BJ (cell line): ENCODE measurements at places on chromosomes 4 and X.

GRCh38 chr4:41661442-41662076 lies 87.0 kb downstream of the PHOX2B start:
- no peak for DNase-seq

GRCh38 chr4:113921089-113921794 lies 58.2 kb downstream of the ARSJ start:
- DNase-seq: no peak

GRCh38 chr4:185811509-185812364 lies at the start of gene SORBS2:
Gene SORBS2 (minus strand): TSS chr4:185812194. CDS start chr4:185690571, 121,623 bp downstream.
- no peak for DNase-seq

- DNase-seq: no peak
These were observed 88.2 kb upstream of the USP9X start for GRCh38 chrX:40996886-40997530.

GRCh38 chr4:184893801-184894571 lies 68.2 kb upstream of the ACSL1 start:
- no peak for DNase-seq

DNA sequence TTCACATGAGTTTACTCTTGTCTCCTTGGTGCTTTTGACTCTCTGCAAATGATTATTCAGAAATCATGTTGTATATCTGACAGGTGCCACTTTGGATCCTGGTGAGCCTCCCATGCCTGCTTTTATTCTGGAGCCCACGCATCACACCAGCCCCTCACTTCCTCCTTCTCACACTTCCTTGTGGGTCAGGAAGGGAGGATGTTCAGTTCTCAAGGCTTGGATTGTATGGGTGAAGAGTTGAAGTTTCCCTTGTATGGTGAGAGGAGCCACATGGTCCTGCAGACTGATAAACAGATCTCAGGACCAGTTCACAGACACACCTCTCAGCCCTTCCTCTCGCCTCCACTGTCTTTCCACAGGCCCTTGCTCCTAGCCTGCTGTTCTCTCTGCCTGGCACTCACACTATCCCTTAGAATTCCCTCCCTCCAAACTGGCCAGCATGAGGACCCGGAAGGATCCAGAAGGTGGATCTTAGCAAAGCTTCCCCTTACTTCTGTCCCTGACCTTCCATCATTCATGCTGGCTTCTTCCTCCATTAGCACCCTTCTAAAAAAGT lies 92.1 kb downstream of the STK32B start:
- DNase-seq: no peak

GRCh38 chr4:72971572-72971971 lies 97.9 kb downstream of the COX18 start:
- peak; percentile 70 for DNase-seq

- no peak for DNase-seq
These were observed 98.3 kb downstream of the FAM47B start for GRCh38 chrX:35040871-35041270.

GRCh38 chr4:133474501-133474900 lies 325.4 kb downstream of the PCDH10 start:
- no peak for DNase-seq

DNA sequence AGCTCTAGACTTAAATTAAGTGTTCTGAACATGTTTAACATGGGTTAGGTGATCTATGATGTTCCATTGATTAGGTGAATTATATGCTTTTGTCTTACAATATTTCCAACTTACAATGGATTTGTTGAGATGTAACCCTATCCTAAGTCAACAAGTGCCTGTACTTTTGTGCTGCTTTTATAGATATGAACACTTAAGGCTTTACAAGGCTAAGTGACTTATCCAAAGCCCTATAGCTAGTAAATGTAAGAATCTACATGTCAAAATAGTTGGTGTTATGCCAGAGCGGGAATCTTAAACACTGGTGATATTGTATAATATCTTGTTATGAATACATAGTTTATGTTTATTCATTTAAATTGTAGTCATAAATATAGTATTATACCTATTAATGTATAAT lies 1629.1 kb upstream of the IGFBP7 start:
- DNase-seq: no peak

- DNase-seq: no peak
These were observed 440.3 kb downstream of the ZIC3 start for GRCh38 chrX:138006180-138006579.

- no peak for DNase-seq
These were observed 6.7 kb downstream of the NRK start for GRCh38 chrX:105829011-105829410.

- DNase-seq: no peak
These were observed 3.5 kb downstream of the EPGN start for GRCh38 chr4:74311696-74312313.

DNA sequence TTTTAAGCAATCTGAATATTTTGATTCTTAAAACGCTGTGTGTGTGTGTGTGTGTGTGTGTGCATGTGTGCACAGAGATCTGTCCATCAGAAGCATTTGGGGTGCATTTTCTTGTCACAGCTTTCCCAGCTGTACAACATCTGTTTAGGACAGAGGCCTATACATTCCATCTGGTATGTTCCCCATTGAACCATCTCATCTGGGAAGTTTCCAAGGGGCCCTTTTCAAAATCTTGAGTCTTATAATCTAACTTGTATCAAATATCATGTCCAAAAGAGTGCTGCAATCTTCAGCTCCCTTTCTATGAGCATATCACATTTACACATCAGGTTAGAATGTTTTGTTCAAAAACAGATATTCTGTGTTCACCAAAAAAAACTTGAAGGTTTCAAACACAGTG lies 16.5 kb upstream of the MID1 start:
- no peak for DNase-seq

- no peak for DNase-seq
These were observed 42.7 kb downstream of the TMEM150C start for GRCh38 chr4:82519072-82519471.

- no peak for DNase-seq
These were observed 161.9 kb upstream of the GPRIN3 start for GRCh38 chr4:89469516-89469915.

DNA sequence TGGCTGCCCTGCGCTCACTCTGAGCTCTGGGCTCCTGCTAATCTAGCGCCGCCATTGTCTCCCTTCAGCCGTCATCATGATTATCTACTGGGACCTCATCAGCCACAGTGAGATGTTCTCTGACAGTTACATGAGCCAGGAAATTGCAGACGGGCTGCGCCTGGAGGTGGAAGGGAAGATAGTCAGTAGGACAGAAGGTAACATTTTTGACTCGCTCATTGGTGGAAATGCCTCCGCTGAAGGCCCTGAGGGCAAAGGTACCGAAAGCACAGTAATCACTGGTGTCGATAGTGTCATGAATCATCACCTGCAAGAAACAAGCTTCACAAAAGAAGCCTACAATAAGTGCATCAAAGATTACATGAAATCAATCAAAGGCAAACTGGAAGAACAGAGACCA lies 21.8 kb upstream of the PIN4 start:
- no peak for DNase-seq

GRCh38 chr4:617644-618641 lies 7.4 kb upstream of the PDE6B start:
- no peak for DNase-seq

DNA sequence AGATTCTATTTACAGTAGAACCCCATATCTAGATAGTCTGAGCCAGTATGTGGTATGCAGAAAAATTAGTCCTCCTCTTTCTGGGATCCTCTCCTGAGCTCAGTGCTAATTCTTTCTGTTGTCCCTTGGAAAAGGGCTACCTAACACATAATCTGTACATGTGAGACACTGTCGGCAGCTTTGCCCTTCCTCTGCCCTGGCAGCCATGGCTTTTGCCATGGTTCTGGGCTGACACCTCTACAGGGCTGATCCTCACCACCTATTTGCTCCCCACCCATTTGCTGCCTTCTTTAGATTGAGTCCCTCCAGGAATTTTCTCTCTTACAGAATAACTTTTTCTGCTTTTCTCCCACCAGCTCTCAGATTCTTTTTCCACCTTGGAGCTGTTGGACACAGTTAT lies 64.7 kb upstream of the MAP9 start:
- no peak for DNase-seq

DNA sequence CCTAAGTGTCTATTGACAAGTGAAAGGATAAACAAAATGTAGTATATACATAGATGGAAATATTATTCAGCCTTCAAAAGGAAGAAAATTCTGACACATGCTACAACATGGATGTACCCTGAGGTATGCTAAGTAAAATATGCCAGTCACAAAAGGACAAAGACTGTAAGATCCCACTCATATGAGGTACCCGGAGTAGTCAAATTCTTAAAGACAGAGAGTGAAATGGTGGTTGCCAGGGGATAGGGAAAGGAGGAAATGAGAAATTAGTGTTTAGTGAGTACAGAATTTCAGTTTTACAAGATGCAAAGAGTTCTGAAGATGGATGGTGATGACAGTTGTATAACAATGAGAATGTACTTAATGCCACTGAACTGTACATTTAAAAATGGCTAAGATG lies 102.3 kb upstream of the NAP1L5 start:
- no peak for DNase-seq

DNA sequence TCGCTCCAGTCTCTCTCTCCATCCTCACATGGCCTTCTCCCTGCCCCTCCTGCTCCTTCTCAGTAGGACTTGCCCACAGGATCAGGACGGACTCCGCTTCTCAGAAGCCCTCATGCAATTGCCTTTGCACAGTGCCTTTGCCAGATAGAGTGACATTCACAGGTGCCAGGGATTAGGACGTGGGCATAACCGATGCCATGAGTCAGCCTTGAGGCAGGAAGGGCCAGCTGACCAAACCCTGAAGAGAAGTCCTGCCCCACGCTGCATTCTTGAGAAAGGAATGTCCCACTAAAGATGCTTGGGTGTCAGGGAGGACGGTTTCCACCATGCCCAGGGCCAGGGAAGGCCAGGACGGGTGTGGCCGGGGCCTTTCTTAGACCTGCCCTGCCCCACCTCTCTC lies 6.6 kb upstream of the GRPEL1 start:
- DNase-seq: no peak

GRCh38 chrX:99719140-99719539 lies 690.9 kb downstream of the PCDH19 start:
- no peak for DNase-seq

DNA sequence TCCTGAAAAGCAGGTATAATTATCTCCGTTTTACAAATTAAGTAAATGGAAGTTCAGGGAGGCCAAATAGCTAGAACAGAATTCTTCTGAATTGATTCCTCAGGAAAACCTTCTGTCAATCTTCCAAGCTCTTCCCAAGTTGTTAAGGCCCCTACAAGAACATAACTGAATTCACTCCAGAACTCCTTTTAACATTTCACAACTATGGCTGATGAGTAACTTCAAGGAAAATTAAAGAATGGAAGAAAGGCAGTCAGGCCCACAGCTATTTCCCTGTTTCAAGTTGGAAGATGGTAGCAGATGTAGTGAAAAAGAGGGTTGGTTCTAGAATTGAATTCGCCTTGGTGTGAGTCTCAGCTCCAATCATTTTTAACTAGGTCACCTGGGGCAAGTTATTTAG lies 15.9 kb downstream of the SETD7 start:
- DNase-seq: no peak
